ENCODE measurements at places on chromosomes 1 and 21.
A peak's percentile ranks its signal among the peaks of the same experiment; 100 is the strongest.

- no peak for DNase-seq
These were observed 100.1 kb upstream of the SLC2A1 start for GRCh38 chr1:43058545-43059360.

GRCh38 chr1:109985247-109986053 lies 885 bp downstream of the AHCYL1 start:
- DNase-seq = no peak

- no peak for DNase-seq
These were observed 45.0 kb upstream of the AIM2 start for GRCh38 chr1:159121526-159121925.

- no peak for DNase-seq
These were observed 13.3 kb downstream of the RBBP5 start for GRCh38 chr1:205108464-205108863.

DNA sequence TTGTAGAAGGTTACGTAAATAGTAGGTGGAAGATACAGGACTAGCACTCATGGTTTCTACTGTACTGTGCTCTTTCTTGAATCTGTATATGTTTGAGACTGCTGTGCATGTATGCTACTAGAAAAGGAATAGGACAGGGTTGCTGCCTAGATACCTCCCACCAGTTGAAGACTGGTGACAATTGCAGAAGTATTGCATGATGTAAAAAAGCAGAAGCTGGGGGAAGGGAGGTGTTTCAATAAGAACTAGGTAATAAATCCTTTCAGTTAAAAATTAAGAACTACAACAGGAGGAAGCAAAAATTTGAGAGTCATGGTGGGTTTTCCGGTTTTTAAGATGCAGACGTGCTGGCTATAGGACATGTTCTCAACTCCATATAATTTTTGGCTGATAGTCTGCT lies 88.1 kb downstream of the CCDC30 start:
- no peak for DNase-seq

GRCh38 chr1:160032165-160032820 lies 503 bp upstream of the PIGM start:
- no peak for DNase-seq

DNA sequence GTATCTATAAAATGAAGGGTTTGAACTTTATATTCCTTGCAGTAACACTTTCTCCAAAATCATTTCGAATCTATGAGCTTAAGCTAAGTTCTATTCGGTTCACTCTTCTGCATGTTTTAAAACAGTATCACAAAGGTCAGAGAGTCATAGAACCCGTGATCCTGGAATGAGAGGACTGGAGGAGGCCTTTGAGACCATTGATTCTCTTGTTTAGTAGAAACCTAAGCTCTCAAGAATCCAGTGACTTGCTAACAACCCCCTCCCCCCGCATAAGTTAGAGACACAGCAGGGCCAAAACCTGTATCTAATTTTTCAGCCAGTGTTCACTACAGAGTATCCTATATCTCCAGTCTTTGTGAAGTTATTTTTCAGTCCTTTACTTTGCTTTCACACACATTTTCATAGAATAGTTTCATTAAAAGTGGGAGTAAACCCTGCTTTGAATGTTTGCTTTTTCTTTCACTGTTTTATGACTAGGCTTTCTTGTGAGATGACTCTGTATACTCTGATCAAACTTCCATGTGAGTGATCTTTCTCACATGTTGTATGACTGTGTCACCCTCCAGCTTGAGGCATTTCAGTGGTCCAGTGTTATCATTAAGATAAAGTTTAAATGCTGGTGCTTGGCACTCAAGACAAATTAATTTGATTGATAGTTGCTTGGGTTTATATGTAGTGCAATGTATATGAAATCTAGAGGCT lies 275.4 kb upstream of the SGIP1 start:
- DNase-seq = no peak

DNA sequence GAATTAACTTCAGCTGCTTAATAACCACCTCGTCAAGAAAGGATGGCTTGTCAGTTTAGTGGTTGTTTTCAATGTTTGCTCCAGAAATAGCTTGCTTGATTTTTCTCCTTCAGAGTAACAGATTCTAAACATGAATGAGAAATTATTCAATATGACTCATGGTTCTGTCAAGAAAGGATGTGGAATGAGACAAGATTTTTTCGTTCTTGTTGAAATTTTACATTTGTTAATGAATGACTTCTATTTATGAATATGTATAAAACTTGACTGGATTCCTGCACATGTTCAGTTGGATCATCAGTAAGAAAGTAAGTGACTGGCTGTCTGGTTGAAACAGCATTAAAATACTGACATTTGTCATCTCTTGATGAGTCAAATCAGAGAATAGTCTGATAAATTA lies 38.3 kb downstream of the IFI44 start:
- DNase-seq = no peak

GRCh38 chr1:244952940-244953339 lies 88.6 kb upstream of the HNRNPU start:
- no peak for DNase-seq

DNA sequence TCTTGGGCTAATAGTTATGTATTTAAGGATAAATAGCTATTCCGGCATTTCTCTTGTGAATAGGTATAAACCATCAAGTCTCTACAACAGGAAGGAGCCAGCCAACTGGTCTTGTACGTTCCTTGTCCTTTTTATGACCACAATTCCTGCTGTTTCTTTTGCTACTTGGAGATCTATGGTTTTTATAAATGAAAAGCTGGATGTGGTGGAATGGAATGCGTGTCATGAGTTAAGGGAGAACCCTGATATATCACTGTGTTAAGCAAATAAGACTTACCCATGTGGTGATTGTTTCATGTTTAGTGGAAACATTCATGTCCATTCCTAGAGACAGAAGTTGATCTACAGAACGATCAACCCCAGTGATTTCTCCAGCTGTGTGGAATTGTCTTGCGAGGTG lies 282.1 kb downstream of the RPS6KC1 start:
- DNase-seq = no peak

GRCh38 chr21:34243562-34243961 lies 120.2 kb upstream of the KCNE2 start:
- no peak for DNase-seq

DNA sequence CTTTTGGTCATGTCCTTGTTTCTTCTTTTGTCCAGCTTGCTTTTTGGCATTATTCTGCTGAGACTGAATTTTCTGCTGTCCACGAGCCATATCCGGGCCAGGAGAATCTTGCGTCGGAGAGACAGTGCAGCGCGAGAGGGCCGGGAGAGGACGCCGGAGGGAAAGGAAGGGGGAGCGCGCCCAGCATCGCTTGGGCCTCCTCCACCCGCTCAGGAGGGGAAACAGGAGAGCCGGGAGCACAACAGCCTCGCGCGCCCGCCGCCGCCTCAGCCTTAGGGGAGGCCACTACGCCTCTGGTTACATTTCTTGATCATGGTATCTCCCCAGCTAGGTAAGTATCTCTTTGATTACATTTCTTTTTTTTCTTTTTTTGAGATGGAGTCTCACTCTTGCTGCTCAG lies 7.4 kb upstream of the DEGS1 start:
- DNase-seq = no peak

DNA sequence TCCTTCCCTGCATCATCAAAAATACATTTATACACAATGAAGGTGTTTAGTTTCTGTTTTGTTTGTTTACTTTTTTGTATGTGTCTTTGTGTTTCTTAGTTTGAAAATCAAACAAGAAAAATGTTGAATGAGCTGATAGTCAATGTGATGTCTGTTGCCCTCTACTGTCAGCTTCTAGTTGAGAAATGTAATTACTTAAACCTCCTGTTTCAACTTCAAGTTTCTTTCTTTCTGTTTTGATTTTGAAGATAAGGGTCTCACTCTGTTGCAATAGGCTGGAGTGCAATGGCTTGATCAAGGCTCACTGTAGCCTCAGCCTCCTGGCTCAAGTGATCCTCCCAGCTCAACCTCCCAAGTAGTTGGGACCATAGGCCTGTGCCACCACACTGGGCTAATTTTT lies 37.5 kb downstream of the SPTA1 start:
- no peak for DNase-seq

- no peak for DNase-seq
These were observed 70.8 kb upstream of the COA6 start for GRCh38 chr1:234302354-234302962.

- DNase-seq = no peak
These were observed 392 bp downstream of the GSTM2 start for GRCh38 chr1:109668123-109668775.

DNA sequence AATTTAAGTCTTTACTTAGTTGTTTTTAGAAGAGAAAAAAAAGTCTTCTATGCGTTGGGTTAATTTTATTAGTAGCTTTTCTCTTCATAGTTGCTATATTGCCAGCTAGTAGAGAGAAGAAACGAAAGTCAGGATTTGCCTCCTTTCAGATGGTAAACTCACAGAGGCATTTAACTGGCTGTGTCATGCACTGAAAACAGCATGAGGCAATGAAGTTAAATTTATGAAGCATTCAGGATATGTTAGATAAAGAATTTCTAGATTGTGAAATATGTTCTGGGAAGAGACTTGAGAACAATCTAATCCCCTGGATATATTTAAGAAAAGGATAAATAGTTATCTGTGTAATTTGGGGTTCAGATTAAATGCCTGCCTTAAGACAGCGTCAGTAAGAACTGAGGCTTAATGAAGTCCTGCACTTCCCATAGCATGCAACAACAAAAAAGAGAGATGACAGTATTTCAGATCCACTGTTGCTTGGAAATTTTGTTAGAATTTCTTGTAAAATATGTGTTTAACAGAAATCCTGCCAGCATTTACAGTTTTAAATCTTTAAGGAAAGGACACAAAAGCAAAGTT lies 1.7 kb downstream of the ANGPTL1 start:
- no peak for DNase-seq

DNA sequence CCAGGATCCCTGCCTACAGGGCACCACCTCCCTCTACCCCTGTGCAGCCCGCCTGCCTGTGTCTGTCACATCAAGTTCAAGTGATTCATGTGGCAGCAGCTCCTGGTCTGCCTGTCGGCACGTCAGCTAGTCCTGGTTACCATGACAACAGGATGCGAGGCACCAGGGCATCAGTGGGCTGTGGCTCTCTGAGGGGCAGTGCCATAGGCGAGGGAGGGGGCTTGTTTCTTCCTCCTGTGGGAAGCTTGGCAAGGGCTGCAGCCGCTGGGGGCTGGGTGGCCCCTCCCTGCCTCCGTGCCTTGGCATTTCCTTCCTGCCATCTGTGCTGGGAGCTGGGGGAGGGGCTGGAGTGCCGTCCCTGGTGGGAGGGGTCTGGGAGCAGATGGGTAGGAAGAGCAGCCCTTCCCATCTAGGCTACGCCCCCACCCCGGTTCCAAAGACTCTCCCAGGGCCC lies 43.1 kb downstream of the FOXO6 start:
- no peak for DNase-seq

DNA sequence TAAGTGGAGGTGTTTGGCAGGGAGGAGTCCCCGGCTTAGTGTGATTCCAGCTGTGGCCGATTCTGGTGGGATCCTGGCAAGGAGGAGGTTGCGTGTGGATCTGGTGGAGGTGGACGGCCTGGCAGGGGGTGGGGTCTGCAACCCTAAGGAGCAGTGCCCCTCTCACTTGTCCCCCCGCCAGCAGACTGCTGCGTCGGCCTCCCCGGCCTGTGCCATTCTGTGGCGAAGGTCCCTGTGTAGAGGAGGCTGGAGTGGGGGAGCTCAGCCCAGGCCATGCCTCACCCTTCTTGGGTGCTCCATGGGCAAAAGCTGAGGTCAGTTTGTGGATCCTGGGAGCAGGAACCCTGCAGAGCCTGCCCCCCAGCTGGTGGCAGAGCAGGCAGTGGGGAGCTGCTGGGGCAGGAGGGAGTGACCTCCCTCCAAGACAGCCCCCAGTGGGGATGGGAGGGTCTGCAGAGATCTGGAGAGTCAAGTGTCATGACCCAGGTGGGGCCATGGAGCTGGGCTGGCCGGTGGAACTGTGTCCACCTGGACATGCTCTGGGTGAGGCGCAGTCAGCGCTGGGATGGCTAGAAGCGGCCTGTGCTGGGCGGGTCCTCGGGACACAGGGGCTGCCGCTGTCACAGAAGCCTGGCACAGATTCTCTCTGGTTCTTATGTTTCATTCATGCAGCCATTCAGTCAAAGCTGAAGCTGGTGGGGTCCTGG lies 5.3 kb downstream of the MIB2 start:
- DNase-seq = no peak

DNA sequence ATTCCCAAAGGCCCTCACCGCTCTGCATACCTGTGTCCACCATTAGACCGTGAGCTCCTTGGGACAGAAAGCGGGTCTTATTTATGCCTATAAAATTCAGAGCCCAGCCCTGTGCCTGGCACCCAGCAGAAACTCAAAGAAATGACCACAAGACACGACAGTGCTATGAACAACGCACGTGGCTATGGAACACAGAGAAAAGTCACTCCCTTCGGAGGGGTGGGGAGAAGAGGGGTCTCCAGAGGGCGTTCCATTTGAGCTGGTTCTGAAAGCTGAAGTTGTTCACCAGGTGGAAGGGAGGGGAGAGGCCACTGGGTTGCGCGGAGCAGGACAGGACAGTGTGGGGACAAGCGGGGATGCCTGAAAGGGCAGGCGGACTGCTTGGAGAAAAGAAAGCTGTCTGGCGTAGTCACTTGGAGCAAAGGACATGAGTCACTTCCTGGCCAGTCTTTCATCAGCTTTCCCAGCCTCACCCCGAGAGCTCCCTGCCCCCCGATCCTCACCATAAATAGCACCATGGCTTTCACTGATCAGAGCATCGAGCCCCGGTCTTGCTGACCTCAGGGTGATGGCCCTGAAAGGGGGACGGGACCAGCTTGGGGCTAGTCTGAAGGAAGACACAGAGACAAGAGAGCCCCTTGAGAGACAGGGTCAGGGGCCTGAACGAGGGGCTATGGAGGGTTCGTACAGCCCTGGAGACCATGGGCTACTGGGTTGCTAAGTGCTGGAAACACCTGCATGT lies 28.5 kb downstream of the ECE1 start:
- DNase-seq = no peak

GRCh38 chr1:61436016-61436415 lies 288.9 kb downstream of the TM2D1 start:
- DNase-seq = no peak

DNA sequence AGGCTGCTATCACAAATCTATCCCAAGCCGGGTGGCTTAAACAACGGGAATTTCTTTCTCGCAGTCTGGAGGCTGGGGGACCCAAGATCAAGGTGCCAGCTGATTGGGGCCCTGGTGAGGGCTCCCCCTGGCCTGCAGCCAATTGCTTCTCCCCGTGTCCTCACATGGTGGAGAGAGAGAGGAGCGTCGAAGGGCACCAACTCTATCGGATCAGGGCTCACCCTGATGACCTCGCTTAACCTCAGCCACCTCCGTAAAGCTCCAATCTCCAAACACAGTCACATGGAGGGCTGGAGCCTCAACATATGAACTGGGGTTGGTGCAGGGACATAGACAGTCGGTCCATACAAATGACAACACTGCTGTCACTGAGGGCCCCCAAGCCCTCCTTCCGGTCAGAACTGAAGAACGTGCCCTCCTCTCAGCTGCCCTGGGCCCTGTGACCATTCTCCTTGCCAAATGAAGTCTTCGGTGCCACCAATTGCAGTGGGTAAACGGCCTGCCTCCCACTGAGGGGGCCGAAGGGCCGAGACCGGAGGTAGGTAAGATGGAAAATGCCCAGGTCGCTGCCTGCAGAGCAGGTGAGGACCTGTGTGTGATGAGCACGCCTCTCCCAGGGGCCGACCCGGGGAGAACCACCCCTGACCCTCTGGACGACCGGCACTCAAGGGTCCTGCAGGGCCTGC lies 211.0 kb downstream of the TOMM20 start:
- DNase-seq = no peak

- DNase-seq = no peak
These were observed 1.2 kb downstream of the TRIM11 start for GRCh38 chr1:228405200-228405978.

GRCh38 chr1:151606857-151607256 lies 5.0 kb upstream of the SNX27 start:
- DNase-seq = no peak

- DNase-seq = peak; percentile 19
These were observed 60.2 kb upstream of the CFAP126 start for GRCh38 chr1:161427733-161428516.
